Epithelial cell of alveolus of lung (primary cell): ENCODE measurements at places on chromosomes 12 and 14. TPM values are rescaled to one million over a fixed set of nuclear protein-coding genes. Genes with fewer than 3 reads are reported as not detected.

Gene P2RX7
- 0.26 TPM in 1 of 2 replicates, not detected in the other for total RNA-seq

Gene MYF5
- not detected in 2 replicates for total RNA-seq

Gene CCDC177
- total RNA-seq = under 0.01 and 0.16 TPM in 2 replicates

Gene BICDL1
- total RNA-seq = under 0.01 TPM in 1 of 2 replicates, not detected in the other

Gene GDF3
- not detected in 2 replicates for total RNA-seq

Gene HVCN1
- total RNA-seq = 4.4 and 6.4 TPM in 2 replicates

Gene TMEM116
- total RNA-seq = 7.5 and 9.0 TPM in 2 replicates

Gene SRRM4
- total RNA-seq = not detected in 2 replicates

Gene INHBC
- not detected in 2 replicates for total RNA-seq

Gene KRT78
- total RNA-seq = not detected in 2 replicates

Gene PMCH
- not detected in 2 replicates for total RNA-seq

Gene LRIG3
- 21.6 and 26.6 TPM in 2 replicates for total RNA-seq

Gene C14orf180
- total RNA-seq = not detected in 2 replicates

Gene TMEM119
- 31.9 and 42.8 TPM in 2 replicates for total RNA-seq

Gene TAS2R7
- total RNA-seq = not detected in 2 replicates

Gene ASIC1
- total RNA-seq = 3.1 and 14.3 TPM in 2 replicates

Gene RD3L
- not detected in 2 replicates for total RNA-seq

Gene NELL2
- total RNA-seq = not detected in 2 replicates

Gene GPR135
- 1.0 and 2.6 TPM in 2 replicates for total RNA-seq

Gene SERPINA10
- total RNA-seq = not detected in 2 replicates

Gene MYO1H
- not detected in 2 replicates for total RNA-seq

Gene RNASE3
- not detected in 2 replicates for total RNA-seq

Gene RERG
- 0.26 and 2.0 TPM in 2 replicates for total RNA-seq

Gene BEST3
- 1.0 TPM in 1 of 2 replicates, not detected in the other for total RNA-seq

Gene MANSC4
- total RNA-seq = not detected in 2 replicates

Gene PPP4R4
- 1.6 and 8.5 TPM in 2 replicates for total RNA-seq

Gene POTEG
- total RNA-seq = not detected in 2 replicates
